A549 treated with DMSO at 1 μM for 4 hours (cell line): ENCODE measurements at places on chromosomes 3 and 15. TPM values are rescaled to one million over a fixed set of nuclear protein-coding genes. Genes with fewer than 3 reads are reported as not detected.

The LYZL4 gene
- total RNA-seq, result not detected in 5 replicates

The SMCO1 gene
- total RNA-seq, result not detected in 5 replicates

The TRH gene
- total RNA-seq, result not detected in 5 replicates

The PCYT1A gene
- 32.1 to 39.9 TPM (median 35.5 TPM) in 5 replicates for total RNA-seq

The INKA1 gene
- 1.6 to 1.7 TPM (median 1.6 TPM) in 5 replicates for total RNA-seq

The GOLGA6A gene
- 0.07 to 0.16 TPM in 2 of 5 replicates, not detected in the others for total RNA-seq
